Stimulated activated CD4-positive, alpha-beta T cell treated with anti-CD3 and anti-CD28 coated beads, TNF-alpha, amount 100 ng/mL, for 24 hours (primary cell): ENCODE measurements at places on chromosomes 2 and 18.

DNA sequence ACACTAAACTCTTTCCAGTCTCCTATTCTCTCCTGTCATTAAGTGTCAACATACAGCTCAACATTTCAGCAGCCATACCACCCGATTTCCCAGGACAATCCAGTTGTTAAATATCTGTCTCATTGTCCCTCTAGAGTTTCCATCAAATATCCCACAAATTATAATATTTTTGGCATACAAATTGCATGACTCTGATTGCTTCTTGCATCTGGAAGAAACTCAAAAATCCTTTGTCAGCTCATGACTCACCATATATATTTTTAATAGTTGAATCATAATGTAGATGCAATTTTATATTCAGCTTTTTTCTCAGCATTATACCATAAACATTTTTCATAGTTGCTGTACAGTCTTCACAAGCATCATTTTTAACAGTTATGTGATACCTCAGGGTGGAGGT, 7.2 kb downstream of the SLC30A3 start:
- DNase-seq, result no peak

GRCh38 chr2:235377176-235377575, 116.7 kb upstream of the AGAP1 start:
- no peak for DNase-seq

GRCh38 chr2:132270981-132271546, 109.3 kb upstream of the ANKRD30BL start:
- DNase-seq, result no peak

DNA sequence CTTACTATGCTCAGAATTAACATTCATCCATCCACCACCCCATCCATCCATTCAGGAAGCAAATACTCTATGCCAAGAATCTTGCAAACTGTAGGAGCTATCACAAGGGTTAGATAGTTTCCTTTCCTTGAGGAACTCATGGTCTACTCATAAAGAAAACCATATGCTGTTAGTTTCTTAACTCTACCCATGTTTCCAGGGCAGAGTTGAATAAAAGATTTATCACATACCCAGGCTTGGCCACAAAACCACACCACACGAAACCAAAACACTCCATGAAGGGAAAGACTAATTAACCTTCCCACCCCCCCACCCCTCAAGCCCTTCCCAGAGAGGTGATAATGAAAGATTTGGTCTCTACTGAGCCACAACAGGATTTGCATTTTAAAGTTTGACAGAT, 23.7 kb upstream of the MSGN1 start:
- no peak for DNase-seq

DNA sequence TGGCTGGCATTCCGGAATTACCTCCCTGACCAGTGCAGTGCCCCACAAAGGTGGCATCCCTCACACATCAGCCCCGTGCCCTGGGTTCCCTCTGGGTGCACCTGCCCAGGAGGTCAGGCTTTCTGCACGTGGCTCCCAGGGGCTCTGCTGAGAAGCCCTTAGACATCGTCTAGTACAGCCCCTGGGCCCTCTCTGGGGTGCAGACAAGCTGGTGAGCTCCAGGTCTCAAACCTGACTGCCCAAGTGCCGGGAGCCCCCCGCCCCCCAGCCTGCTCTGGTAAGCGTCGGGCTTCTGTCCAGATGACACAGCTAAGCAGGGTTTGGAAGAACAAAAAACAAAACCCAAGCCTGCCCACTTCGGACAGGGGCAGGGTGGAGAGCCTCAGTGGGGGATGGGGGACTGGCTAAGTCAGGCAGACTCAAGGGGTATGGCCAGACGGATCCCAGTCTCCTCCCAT, 20.2 kb downstream of the TWIST2 start:
- no peak for DNase-seq

DNA sequence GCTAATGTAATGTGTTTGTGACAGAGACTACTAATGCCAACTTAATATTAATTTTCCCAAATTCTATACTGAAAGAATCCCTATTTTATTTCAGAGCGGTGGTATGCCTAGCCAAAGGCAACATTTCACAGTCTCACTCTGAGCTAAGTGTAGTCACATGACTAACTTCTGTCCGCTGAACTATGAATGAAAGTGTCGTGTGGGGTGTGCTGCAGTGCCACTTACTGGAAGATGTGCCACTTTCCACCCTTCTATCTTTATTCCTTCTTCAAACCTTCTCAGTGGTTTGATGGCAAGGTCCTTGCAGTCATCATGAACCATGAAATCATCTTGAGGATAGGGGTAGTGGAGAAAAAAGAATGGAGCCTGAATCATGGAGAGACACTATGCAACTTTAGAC, 47.3 kb upstream of the C1D start:
- no peak for DNase-seq

GRCh38 chr18:46632401-46633071, 24.5 kb downstream of the LOXHD1 start:
- no peak for DNase-seq

DNA sequence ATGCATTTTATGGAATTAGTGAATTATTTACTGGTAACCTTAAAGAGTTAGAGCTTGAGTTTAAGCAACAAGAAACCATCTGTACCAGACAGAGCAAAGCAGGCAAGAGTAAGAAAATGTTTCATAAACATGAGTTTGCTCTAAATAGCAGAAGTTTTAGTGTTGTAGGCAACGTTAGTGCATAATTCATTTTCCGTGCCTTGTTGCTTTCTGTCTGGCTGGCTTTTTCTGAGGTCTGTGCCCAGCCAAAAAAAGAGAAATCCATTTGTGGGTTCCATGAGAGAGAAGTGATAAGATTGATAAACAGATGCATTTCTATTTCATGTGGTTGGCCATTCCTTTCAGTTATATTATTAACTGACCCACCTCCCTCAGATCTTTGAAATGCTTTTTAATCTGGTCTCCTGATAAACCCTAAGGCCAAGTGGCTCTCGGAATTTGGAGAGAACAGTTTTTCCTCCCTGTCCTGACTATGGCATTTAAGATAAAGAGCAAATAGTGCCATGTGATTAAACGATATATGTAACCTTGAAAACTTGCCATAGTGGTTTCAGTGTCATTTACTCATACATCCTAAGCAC, 139.5 kb upstream of the LMAN1 start:
- no peak for DNase-seq

DNA sequence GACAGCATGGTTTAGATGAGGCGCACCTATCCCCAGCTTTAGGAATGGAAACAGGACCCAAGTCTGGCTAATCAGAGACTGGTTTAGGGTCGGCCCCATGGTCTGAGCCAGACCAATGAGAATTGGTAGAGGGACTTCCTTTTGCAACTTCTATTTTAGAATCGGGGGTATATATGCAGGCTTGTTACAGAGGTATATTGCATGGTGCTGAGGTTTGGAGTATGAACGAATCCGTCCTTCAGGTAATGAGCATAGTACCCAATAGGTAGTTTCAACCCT, 1.5 kb upstream of the BOLA3 start:
- DNase-seq, result no peak

- no peak for DNase-seq
These were observed 237.2 kb downstream of the RNF152 start for GRCh38 chr18:61655630-61656029.

DNA sequence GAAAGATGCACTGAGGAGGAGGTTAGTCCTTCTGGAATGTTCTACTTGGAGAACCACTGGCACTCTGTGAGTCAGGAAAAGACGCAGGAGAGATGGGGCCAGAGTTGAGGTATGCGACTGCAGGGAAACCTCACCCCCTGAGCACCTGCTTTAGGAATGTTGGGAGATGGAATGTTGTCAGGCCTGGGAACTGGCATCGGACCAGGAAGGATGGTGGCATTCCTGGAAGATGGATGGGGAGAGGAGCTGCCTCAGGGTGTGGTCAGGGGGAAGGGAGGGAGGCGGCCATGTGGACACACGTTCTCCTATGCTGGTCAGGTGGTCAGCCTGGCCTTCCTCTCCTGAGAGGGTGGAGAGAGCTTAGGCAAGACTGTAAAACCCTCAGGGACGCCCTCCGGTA, 146.3 kb downstream of the CELF4 start:
- no peak for DNase-seq

DNA sequence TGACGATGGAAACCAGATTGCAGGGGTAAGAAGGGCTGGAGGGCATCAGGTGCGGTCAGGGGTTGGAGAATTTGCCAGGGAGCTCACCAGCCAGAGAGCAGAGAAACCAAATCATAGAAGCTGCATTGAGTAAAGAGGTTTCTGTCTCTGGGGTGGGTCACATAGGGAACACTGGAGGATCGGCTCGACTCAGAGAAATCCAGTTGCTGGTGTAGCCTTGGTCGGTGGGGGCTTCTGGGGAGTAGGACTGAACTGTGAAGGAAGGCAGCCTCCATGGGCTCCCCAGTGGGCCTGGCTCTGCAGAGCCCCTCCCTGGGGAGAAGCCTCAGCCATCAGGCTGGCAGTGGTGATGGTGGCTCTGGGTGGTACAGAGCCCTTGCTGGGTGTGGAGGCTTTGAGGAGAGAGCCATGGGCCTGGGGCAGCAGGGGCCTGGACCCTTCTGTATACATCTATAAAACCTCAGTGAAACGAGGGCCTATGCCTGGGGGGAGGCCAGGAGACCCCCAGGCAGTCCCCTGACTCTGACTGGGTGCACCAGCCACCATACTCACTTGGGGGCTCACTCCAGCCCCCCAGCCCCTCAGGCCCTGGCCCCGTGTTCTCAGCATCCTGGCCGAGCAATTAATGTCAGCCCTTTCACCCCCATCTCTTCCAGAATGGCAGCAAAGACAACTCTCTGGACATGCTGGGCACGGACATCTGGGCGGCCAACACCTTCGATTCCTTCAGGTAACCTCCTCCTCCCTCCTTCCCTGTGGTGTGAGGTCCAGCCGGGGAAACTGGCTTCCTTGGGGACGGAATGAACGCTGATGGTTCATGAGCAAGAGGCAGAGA, 124.5 kb downstream of the CTIF start:
- DNase-seq, result no peak

DNA sequence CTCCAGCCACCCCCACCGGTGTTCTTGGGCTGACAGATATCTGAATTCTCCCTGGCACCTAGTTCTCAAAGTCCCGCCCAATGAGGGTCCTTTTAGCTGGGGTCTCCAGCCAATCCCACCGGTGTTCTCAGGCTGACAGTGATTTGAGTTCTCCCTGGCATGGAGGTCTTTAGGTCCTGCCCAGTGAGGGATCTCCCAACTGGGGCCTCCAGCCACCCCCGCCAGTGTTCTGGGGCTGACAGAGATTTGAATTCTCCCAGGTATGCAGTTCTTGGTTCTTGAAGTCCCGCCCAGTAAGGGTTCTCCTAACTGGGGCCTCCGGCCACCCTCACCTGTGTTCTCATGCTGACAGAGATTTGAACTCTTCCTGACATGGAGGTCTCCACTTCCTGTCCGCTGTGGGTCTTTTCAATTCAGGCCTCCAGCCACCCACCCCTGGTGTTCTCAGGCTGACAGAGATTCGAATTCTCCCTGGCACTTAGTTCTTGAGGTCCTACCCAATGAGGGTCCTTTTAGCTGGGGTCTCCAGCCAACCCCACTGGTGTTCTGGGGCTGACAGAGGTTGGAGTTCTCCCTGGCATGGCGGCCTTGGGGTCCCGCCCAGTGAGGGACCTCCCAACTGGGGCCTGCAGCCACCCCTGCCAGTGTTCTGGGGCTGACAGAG, 154.6 kb downstream of the ANKRD36 start:
- DNase-seq, result no peak

GRCh38 chr18:3823073-3823472, 373.1 kb downstream of the TGIF1 start:
- DNase-seq, result no peak

DNA sequence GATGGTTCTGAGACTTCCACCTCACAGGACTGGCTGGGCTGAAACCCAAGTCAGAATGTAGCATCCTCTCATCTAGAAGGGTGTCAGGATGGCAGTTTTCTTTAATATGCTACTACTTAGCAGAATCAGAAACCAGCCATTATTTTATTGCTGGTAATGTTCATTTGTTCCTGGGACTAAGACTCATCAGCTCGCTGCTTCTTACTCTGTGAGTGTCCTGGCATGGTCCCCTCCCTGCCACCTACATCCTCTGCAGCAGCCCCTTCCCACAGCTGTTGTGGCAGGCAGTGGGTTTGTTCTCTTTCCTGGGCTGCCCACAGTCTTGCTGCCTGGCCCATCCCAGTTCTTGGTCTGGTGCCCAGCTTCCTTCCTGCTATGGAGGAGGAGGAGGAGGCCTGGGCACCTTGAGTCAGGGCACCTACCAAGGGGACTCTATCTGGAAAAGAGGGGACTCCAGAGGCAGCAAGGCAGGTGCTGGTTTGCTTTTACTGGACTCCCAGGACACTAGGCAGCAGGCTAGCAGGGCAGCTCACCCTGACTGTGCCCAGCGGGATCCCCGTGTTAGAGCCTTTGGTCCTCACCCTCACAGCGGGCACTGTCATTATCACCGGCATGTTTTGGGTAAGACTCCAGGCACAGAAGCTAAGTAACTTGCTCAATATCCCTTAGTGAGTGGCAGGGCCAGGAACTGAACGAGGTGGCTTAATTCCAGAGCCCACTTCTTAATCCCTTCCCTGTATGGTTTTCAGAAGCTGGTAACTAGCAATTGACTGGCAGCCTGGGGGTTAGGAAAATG, 62.1 kb downstream of the LRRFIP1 start:
- no peak for DNase-seq

GRCh38 chr2:54605836-54606235, 117.6 kb upstream of the EML6 start:
- no peak for DNase-seq

GRCh38 chr2:239146011-239146641, 254.7 kb downstream of the HDAC4 start:
- no peak for DNase-seq

- no peak for DNase-seq
These were observed 22.9 kb upstream of the YWHAQ start for GRCh38 chr2:9653485-9654271.

DNA sequence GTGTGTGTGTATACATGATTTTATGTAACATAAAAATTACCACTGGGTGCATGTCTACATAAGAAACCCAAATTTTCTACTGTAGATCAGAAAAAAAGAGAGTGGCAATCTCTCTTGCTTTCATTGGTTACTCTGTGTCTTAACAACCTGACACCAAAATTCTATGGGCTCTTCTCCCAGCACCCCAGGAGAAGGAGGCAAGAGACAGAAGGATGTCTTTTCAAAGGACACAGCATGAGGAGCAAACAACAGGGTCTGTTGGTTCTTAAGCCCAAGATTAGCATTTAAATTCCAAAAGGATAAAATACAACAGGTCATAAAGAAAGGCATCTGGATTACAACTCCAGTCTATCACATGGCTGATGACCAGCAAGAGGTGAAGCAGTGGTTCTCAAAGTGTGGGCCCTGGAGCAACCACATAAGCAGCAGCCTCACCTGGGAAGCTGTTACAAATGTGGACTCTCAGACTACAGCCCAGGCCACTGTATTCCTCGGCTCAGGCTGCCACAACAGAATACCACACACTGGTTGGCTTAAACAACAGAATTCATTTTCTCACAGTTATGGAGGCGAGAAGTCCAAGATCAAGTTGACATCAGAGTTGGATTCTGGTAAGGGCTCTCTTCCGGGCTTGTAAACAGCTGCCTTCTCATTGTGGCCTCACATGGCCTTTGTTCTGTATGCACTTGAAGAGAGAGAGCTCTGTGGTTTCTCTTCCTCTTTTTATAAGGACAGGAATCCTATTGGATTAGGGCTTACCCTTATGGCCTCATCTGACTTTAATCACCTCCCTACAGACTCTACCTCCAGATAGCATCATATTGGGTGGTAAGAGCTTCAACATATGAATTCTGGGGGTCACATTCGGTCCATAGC, 79.8 kb upstream of the RNF152 start:
- no peak for DNase-seq

GRCh38 chr18:48683197-48683596, 144.4 kb downstream of the CTIF start:
- DNase-seq, result no peak
